Left ventricle myocardium inferior (tissue), 1 donor: ENCODE measurements at places on chromosomes 5 and 9. TPM values are rescaled to one million over a fixed set of nuclear protein-coding genes. Genes with fewer than 3 reads are reported as not detected.

DNA sequence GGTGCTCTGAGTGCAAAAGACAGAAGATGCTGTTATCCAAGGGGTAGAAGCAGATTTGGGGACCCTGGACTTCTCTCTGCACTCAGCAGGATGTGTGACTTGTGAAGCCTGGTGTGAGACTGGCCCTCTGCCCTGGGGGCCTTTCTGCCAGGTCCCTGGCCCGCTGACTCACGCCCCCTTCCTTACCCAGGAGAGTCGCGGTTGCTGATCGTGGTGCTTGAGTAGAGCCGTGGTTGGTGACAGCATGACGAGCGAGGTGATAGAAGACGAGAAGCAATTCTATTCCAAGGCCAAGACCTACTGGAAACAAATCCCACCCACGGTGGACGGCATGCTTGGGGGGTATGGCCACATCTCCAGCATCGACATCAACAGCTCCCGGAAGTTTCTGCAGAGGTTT, 6.5 kb downstream of the NTMT1 start:
- DNase-seq: no peak

Gene IL3
- total RNA-seq: not detected

DNA sequence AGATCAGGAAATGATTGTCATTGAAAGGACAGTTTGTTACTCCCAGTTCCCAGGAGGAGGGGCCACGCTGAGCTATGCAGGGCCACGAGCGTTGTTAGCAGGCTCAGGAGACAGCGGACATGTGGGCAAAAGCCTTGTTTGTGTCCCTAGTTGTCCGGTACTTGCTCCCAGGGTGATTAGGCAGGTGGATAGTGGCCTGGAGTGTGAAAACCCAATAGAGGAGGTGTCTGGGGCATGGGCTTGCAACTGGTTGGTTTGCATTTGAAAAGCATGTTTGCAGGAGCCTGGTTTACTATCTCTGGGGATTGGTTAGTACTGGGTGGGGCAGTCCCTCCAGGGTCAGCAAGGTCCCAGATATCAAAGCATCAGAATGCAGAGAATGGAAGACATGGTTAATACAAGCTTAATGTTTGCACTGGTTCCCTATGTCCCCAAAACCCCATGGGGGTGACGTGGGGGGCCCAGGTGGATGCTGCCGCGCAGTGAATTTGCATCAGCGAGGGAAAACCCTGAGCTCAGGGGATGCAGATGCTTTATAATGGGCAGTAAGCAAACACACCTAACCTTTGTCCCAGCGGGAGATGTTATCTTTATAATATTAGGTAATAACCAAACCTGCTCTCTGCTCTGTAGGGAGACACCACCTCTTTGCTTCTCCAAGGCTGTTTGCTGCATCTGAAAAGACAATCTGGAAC, 39.7 kb downstream of the ROPN1L start:
- DNase-seq: no peak

GRCh38 chr5:62631909-62632580, 53.4 kb downstream of the LRRC70 start:
- no peak for DNase-seq

Gene ZFP37
- 1.0 TPM for total RNA-seq

GRCh38 chr5:150270541-150271295, 18.9 kb downstream of the CAMK2A start:
- DNase-seq: no peak

- no peak for DNase-seq
Measured at GRCh38 chr5:119397518-119398380, 41.9 kb downstream of the TNFAIP8 start.

GRCh38 chr5:14996997-14997396, 125.4 kb upstream of the ANKH start:
- no peak for DNase-seq

GRCh38 chr5:21603796-21604195, 1249.3 kb downstream of the CDH12 start:
- no peak for DNase-seq
